ENCODE measurements at places on chromosomes 4 and X.

DNA sequence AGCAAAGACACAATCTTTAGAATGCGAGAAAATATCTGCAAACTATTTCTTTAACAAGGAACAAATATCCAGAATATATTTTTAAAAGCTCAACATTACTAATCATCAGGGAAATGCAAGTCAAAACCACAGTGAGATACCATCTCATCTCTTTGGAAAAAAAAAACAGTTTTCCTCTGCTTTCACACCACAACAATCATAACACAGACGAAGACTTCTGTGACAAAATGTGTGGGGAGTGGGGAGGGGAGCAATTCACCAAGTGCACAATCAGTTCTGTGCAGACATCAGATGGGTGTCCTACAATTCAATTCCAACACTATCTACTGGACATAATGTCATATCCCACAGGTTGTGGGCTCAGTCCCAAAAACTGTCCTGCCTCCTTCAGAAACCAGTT lies 293.2 kb upstream of the SLC7A11 start:
- no peak for DNase-seq

DNA sequence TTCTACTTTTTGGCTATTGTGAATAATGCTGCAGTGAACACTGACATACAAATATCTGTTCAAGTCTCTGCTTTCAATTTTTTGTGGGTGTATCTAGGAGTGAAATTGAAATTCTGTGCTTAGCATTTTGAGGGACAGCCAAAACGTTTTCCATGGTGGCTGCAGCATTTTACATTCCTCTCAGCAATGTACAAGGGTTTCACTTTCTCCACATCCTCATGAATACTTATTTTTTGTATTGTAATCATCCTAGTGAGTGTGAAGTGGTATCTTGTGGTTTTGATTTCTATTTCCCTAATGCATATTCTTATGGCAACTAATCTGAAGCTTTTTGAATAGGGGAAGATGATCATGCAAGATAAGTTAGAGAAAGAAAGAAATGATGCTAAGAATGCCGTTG lies 40.3 kb downstream of the HSPA4L start:
- DNase-seq, result no peak

GRCh38 chrX:13074297-13075262 lies 30.2 kb upstream of the FAM9C start:
- no peak for DNase-seq

DNA sequence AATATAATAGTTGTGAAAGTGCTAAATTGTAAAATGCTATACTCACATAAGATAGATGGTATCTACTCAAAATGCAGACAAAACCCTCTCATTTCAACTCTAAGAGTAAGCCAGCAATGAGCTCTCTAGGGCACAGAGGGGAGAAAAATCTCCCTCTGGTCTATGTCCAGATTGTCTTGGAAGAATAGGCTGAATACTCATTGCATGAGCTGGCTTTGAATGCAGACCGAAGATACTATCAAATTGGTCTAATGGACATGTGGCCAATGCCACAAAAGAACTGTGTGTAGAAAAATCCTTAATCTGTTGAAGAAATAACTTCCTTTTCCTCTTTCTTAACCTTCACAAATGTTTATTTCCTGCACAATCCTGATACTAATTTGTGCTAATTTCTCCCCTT lies 3.5 kb downstream of the ZXDA start:
- DNase-seq, result no peak

- DNase-seq, result no peak
Observed at GRCh38 chr4:77465271-77465670, 140.3 kb upstream of the CXCL13 start.

DNA sequence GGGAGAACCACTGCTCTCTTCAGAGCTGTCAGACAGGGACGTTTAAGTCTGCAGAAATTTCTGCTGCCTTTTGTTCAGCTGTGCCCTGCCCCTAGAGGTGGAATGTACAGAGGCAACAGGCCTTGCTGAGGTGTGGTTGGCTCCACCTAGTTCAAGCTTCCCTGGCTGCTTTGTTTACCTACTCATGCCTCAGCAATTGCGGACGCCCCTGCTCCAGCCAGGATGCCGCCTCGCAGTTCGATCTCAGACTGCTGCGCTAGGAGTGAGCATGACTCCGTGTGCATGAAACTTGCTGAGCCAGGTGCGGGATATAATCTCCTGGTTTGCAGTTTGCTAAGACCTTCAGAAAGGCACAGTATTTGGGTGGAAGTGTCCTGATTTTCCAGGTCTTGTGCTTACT lies 70.9 kb downstream of the MAGEB5 start:
- DNase-seq, result no peak

DNA sequence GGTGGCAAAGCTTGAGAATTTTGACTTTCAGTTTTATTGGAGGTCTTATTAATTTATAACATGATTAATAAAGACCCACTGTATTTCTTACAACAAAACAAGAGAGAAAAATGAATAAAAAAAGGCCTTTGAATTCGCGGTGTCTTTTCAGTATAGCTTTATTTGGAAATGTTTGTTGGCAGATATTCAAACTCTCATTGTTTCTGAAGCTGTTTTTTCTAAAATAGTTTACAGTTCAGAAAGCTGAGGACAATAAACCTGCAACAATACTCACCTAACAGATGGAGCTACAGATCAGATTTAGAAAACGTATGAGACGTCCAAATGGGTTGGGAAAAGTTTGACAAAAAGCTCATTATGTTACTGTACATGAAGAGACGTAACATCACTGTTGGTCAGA lies 2.4 kb upstream of the SPARCL1 start:
- no peak for DNase-seq

DNA sequence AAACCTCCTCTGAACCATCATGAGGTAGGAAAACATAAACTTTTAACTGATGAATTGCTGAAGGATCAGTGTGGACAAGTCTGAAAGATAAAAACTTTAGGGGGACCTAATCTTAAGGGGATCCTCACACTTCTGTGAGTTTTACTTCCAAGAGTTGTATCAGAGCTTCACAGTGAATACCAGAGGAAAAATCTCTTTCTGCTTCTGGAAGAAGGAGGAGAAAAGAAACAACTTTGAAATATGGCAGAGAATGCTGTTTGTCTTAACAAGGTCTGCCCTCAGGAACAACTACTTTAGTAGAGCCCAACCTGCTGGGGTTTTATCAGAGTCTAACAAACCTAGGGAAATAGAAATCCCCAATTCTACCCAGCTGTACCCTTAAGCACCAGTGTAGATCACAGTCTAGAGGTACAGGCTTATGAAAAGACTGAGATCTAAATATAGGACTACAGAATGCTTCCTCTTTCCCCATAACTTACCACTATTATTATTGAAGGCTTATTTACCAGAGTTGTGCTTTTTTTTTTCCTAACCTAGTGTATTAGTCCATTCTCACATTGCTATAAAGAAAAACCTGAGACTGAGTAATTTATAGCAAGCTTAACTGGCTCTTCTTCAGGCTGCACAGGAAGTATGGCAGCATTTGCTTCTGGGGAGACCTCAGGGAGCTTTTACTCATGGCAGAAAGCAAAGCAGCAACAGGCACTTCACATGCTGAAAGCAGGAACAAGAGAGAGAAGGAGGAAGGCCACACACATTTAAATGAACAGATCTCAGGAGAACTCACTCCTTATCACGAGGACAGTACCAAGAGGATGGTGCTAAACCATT lies 167.9 kb downstream of the CAMK2D start:
- DNase-seq, result no peak

DNA sequence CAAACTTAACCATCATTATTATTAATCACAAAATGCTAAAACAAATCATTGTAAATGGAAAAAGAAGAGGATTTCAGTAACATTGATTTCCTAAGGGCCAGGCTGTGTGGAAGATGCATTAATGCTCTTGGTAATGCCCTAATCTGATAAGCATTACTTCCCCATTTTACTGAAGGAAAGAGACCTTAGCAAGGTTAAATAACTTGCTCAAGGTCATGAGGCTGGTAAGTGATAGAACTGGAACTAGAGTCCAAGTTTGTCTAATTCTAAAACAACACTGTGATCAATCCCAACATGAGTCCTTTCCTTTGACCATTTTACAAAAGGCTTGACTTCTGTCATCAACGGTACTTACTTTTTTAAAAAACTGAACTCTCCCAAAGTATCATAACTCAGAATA lies 32.6 kb downstream of the ADAMTS3 start:
- no peak for DNase-seq

DNA sequence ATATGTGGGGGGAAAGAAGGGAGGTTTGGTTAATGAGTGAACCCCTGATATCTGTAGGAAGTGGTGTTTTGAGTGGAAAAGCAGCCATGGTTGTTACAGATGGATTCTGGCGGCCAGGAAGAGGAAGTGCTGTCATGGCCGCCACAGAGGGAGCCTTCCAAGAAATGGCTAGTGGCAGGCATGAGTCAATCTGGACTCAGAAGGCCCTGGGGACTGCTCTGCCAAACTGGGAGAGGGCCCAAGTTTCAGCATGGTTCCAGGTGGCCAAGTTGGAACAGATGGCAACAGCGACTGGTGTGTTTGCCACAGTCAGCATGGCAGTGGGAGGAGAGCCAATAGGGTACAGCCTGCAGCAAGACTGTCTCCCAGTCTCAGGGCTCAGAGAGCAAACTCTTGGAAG lies 32.5 kb downstream of the ETDB start:
- no peak for DNase-seq

DNA sequence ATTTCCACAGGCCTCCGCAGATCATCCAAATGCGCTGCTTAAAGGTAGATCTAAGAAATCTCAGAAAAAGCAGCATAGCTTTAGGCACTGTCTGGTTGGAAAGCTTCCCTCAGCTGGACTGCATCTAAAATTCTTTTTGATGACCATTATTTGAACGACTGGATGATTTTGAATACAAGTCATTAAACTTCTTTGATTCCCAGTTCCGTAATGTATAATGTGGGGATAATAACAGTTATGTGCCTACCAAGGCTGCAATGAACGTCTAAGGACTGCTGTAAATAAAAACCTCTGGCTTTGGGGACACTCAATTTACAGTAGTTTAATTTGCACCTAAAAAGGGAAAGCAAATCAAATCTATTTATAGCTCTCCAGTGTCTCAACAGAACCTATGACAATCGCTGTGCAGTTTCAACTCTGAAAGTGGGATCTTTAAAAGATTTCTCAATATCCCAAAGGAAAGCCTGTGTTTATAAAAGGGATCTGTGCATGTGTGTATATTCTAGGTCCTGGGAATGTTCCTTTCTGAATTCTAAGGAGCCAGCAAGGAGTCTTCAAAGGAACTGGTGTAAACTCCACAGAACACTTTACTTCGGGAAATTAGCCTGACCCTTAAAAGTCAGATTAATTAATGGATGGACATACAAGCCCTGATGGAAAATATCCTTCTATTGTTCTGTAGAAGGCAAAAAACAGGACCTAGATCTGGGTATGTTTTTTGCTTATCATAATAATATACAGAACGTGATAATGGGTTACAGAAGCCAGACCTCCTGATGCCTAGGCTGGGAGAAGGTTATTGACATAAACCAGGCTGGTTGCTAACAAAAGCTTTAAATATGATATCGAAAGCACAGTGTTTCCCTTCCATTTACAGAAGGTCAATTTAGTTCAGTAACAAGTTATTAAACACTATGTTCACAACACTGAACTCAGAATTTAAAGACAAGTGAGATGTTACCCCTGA lies 53.4 kb downstream of the AFAP1 start:
- no peak for DNase-seq

DNA sequence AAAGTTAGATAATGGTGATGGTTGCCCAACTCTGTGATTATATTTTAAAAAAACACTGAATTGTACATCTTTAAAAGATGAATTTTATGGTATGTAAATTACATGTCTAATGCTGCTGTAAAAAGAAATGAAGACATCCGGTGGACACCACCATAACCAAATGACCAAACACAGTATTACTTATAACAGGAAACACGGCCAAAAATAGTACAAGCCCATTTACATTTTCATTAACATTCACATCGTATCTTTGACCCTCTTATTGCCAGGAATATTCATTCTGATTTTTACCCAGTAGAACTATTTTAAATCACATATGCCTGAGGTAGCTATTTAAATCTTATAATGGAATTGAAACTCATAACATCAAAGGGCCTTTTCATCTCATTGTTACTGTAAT lies 143.2 kb downstream of the CFAP47 start:
- DNase-seq, result no peak

DNA sequence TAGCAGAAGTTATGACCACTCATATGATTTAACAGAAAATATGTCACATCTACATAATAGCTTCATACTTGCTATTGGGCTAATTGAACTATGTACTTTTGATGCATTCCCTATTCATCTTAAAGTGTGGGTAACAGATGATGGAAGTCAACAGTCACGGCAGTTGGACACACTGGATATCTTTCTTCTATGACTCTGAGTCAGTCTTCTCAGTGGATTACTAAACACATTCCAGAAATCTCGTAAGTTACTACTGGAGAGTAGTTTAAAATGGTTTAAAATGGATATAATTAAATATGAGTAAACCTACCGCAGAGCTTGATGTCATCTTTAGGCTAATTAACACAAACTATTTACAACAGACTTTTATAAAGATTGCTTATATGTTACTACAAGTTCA lies 30.1 kb upstream of the CFAP299 start:
- DNase-seq, result no peak

GRCh38 chrX:105696870-105697269 lies 125.5 kb upstream of the NRK start:
- DNase-seq, result no peak

- DNase-seq, result no peak
Observed at GRCh38 chr4:163595580-163595979, 101.1 kb downstream of the TMA16 start.

DNA sequence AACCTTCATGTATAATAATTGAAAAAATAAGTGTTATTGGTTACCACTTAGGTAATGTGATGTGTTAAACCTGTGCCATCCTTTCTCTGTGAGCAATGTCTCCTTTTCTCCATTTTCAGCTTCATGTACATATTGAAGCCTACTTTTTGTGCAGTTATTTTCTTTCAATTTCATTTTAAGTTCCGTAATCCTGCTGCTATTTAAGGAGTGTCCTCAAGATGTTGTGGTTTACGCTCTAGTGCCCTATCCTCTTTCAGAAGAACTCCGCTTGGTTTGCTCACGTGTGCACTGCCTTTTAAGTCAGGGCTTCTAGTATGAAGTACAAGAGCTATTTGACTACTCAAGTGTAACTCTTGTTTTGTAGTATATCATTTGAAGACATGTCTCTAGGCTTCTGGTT lies 2253.2 kb upstream of the TENM3 start:
- DNase-seq, result peak; percentile 42

GRCh38 chr4:164748375-164748774 lies 5.6 kb upstream of the SMIM31 start:
- no peak for DNase-seq

- no peak for DNase-seq
Observed at GRCh38 chrX:41382714-41383645, 49.0 kb downstream of the DDX3X start.

GRCh38 chr4:176340871-176341685 lies 21.3 kb downstream of the SPCS3 start:
- peak; percentile 64 for DNase-seq

- DNase-seq, result no peak
Observed at GRCh38 chrX:40107291-40108161, 9.8 kb upstream of the BCOR start.

GRCh38 chrX:25013632-25014365 lies 2.0 kb downstream of the ARX start:
- no peak for DNase-seq

DNA sequence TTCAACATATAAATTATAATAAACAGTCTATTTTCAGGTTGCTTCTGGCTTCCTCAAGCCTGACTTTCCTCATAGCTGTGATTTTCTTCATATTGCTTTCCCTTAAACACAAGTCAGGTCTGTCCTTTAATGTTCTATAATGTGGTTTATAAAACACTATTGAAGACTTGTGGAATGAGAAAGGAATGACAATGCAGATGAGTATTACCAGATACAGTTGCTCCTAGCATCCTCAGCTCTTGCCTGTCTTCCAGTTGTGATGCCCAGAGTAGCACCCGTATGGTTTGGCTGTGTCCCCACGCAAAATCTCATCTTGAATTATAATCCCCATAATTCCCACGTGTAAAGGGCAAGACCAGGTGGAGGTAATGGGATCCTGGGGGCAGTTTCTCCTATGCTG lies 265.7 kb upstream of the BOD1L1 start:
- no peak for DNase-seq
